Activated CD4-positive, alpha-beta T cell treated with anti-CD3 and anti-CD28 coated beads for 24 hours (primary cell): ENCODE measurements at places on chromosomes 2 and 18.

DNA sequence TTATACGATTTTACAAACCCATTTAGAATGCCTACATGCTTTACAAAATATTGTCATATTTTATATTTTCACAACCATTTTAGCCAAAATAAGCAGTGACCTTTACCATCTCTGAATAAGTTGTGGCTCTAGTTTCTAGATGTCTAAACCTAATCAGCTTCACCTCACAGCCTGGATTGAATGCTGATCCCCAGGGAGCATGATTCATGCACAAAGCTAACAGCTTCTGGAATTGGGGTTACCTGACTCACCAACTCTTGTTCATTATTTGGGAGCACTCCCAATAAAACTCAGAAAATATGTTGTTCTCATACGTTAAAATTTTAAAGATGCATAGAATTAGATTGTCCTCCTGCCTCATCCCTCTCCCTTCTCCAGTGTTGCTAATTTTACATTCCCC lies 611.7 kb upstream of the NETO1 start:
- DNase-seq: no peak

DNA sequence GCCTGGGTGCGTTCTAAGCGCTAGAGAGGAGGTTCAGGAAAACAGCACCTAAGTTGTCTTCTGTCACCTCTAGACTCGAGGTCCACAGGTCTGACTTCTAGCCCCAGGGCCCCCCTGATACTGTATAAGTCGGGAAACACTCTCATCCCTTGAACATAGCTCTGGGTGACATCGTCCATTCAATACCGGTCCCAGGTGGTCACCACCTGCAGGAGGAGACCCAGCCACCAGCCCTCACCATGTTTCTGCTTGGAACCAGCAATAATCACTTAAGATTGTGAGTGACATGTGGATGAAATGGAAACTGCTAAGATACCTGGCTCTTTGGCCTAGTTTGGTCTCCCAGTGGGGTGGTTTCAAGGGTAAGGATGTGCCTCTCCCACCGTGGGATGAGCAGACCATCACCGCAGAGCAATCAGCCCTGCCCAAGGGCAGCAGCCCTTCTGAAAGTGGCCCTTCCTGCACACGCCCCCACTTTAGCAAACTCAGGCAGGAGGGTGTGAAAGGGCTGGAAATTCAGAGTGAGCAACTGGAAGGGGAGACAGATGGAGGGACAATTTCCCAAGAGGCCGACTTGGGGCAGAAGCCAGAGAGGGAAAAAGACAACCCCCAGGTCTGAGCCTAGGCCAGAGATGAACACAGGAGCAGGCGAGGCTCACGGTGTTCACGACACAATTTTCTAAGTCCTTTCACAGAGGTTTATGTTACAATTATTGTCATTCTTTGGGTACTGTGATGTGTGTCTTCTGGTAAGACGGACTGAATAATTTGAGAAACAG lies 95.2 kb downstream of the ZNF516 start:
- DNase-seq: no peak

DNA sequence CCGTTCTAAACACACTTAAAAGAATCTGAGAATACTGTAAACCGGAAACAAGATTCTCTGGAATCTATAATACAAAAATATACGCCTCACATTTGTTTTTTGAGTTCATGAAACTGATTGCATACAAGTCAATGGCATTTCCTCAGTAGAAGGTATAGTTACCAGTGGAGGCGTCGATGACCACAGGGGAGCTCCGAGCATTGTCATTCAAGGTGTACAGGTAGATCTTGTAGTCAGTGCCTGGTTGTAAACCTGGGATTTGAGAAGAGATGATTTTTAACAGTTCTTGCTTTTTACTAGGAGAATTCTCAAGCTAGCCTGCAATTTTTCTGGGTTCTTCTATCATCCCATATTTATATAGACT lies 60.4 kb downstream of the FN1 start:
- no peak for DNase-seq

DNA sequence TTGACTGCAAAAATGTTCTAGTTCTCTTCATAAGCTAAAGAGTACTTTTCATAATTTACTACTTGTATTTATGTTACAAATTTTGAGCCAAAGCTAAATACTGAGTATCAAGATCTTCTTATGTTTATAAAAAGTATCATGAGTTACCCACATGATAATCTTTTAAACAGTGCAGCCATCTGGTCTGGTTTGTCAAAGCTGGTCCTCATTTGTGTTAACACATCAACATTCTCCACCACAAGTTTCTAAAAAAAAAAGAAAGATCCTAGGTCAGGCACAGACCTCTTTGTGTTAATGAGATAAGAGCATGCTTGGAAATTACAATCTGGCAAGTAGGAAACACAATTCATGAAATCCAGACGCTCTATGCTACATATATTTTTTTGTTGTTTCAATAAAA lies 75.5 kb upstream of the FRZB start:
- DNase-seq: no peak

- DNase-seq: no peak
Observed at GRCh38 chr18:2971741-2972552, 41.0 kb downstream of the LPIN2 start.

DNA sequence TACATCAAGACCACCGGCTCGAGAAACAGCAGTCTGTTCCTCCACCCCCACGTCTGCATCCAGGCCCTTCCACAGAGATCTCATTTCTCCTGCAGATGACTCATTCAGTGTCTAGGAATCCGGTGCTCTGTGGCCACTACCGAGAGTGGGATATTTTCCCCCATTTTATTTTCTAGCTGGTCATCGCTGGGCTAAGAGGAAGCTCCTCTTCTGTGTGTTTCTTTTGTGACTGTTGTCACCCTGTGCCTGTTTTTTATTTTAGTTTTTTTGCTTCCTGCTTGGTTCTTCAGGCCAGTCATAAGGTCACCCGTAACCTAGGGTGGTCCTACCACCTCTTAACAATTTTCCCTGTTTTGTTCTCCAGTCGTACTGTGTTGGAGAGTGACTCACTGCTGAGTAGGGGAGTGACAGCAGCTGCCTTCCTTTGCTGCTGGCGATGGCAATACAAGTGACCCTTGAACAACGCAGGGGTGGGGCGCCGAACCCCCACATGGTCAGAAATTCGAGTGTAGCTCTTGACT lies 6.7 kb downstream of the RAMP1 start:
- DNase-seq: no peak

DNA sequence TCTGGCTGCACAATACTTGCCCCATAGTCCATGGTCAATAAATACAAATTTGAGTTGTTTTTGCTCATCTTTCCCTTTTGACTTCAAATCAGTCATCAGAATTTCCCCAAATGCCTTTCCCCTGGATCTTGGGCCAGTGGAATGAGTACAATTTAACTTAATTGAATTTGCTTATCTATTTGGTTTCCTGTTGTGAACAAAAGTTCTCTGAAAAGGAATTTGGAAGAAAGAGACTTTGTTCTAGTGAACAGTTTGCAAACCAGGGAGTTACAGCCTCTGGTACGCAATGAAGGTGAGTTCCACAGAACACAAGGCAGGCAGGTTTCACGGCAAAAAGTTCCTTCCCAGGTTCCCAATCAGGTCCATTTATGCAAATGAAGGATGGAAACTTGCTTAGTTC lies 1.2 kb upstream of the UGT1A1 start:
- DNase-seq: no peak

DNA sequence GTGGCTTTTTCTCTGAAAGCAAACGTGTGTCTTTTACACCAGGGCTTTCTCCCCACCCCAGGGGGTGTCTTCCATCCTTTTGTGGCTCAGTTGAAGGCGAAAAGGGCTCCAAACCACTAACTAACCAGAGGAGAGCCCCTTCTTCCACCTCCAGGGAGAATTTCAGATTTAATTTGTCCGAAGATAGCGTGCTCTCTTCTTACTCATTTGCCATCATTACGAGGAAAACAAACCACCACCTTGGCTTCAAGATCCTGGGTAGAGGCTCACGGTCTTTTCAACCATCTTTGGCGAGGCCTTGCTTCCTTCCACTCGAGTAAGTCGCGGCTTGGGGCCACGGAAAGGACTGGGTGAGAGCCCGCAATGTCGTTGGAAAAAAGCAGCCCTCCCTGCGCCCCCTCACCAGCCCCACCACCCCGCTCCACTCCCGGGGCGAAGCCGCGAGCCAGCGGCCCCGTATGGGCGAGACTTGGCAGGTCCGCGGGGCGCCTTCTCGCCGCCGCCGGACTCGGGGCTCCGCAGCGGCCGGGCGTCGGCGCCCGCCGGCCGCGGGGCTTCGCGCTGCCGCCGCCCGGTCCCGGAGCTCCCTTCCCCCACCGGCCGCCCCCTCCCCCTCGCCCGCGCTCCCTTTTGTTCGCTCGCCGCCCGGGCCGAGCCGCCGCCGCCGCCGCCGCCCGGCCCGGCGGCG lies 1.7 kb upstream of the ZNF532 start:
- DNase-seq: no peak

DNA sequence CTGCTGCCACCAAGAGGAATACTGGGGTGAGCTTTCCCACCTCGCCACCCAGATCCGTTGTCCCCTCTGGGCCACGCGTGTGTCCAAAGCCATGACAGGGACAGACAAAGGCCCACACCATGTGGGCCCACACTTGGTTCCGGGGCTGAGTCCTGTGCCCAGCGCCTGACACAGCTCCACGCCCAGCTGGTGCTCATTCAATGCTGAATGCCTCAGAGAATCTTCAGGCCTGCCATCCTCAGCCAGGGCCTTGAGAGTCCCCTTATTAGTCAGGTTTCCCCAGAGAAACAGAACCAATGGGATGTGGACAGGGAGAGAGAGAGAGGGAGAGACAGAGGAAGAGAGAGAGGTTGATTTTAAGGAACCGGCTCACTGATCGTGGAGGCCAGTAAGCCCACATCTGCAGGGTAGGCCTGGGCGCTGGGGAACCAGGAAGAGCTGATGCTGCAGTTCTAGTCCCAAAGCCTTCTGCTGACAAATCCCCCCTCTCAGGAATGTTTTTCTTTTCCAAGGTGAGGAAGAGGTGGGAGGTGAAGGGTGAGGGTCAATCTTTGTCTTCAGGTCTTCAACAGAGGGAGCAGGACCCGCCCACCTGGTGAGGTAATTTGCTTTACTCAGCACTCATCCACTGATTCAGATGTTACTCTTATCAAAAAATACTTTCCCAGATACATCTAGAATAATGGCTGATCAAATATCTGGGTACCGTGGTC lies 10.2 kb upstream of the SPATA3 start:
- no peak for DNase-seq

DNA sequence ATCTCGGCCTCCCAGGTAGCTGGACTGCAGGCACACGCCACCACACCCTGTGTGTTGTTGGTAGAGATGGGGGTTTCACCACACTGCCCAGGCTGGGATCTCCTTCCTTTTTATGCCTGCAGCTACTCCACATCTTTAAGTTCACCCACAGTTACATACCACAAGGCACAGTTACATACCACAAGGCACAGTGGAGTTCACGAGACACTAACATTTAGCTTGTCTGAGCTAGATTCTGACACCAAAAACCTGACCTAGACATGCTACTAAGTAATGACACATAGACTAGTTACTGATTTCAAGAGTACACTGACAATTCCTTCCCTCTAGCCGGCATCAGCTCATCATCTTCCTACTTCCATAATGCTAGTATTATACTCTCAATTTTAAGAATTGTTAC lies 4.3 kb downstream of the POLR2D start:
- no peak for DNase-seq

GRCh38 chr2:64114063-64114911 lies 29.9 kb downstream of the PELI1 start:
- DNase-seq: no peak

DNA sequence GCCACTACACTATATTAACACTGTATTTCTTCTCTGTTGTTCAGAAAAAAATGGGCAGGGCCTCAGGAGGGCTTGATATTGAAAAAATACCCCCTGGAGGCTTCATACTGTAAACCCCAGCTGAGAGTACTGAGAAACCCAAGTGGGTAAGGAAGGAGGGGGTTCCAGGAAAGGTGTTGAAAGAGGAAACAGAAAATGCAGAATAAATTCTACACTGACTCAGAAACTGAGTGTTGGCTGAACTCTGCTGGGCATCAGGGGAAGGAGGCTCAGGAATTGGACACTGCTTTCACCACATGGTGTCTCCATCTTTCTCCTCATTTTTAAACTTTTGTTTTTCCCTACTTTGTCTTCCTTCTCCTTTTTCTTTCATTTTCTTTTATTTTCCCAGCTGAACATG lies 253.7 kb downstream of the DYM start:
- DNase-seq: no peak

DNA sequence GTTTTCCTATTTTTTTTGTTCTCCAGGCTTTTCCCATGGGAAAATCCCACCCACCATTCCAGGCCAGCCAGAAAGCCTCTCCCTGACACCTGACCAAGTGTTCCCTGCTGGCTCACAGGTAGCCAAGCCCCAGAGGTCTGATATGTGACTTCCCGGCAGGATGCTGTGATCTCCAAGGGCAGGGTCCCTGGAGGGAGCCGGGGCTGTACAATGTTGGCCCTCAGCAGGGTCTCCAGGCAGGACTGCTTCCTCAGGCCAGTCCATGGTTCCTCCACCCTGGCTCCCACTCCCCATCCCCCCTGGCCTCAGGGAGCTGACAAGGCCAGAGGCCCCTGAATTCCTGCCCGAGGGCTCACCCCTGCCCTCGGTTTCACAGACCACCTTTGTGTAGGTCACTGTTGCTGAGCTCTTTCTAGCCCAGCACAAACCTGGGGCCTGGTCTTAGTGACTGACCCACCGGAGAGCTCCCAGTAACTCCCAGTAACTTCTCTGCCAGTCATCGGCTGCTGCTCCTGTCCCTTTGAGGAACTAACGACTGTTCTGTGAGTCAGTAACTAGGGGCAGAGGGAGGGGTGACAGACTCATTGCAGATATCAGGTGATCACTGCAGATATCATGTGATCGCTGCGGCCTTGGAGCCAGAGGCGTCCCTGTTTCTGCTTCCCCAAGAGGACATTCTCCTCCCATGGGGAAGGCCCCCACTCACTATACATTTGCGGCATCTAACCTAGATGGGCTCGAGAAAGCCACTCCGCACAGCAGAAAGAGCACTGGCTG lies 38.7 kb downstream of the SDC1 start:
- DNase-seq: no peak

- no peak for DNase-seq
Observed at GRCh38 chr2:115483666-115484065, 1041.2 kb downstream of the DPP10 start.

- DNase-seq: no peak
Observed at GRCh38 chr2:51304311-51304710, 272.4 kb upstream of the NRXN1 start.

GRCh38 chr2:240013343-240013742 lies 11.8 kb downstream of the NDUFA10 start:
- no peak for DNase-seq
